ENCODE measurements at places on chromosomes 6 and 20.

GRCh38 chr6:95099410-95099809, 477.9 kb upstream of the MANEA start:
- DNase-seq = no peak

DNA sequence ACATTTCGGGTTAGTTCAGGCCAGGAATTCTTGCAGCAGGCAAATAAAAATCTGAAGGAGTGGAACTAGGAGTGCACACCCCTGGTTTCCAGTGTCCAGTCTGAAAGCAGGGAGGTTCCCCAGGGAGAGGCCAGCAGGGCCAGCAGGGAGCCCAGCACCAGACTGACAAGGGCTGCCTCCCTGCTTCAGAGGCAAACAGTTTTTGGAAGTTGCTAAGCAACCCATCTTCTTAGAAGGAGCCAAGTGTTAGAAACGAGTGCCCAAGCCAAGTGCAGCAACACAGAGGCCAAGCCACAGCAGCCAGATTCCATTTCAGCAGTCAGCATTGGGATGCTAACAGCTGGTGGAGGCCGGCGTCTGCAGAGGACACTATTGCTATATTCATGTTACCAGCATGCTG, 179.1 kb downstream of the SYNDIG1 start:
- DNase-seq = no peak

GRCh38 chr20:45987108-45987780, 15.2 kb upstream of the ZNF335 start:
- DNase-seq = peak; percentile 77

GRCh38 chr6:30463651-30464618, 25.4 kb upstream of the HLA-E start:
- DNase-seq = no peak

DNA sequence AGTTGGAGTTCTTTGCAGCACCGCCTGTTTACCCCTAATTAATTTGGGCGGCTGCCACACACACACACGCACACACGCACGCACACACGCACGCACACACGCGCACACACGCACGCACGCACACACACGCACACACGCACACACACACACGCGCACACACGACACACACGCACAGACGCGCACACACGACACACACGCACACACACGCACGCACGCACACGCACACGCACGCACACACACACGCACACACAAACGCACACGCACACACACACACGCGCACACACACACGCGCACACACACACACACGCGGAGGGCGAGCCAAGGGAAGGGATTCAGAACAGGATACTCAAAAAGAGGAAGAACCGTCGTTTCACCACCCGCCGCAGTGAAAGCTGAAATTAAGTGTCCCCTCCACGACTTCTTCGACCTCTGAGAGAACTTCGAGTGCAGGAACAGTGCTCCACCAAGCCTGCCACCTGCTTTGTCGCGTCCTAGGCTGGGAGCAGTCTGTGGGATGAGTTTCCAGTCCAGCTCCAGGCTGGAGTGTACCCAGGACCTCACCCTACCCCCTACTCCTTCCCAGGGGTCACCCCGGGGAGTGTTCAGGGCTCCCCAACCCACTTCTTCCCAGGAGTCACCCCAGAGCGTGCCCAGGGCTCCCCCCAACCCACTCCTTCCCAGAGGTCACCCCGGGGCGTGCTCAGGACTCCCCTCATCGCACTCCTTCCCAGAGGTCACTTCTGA, 1.1 kb downstream of the RNASET2 start:
- DNase-seq = no peak

DNA sequence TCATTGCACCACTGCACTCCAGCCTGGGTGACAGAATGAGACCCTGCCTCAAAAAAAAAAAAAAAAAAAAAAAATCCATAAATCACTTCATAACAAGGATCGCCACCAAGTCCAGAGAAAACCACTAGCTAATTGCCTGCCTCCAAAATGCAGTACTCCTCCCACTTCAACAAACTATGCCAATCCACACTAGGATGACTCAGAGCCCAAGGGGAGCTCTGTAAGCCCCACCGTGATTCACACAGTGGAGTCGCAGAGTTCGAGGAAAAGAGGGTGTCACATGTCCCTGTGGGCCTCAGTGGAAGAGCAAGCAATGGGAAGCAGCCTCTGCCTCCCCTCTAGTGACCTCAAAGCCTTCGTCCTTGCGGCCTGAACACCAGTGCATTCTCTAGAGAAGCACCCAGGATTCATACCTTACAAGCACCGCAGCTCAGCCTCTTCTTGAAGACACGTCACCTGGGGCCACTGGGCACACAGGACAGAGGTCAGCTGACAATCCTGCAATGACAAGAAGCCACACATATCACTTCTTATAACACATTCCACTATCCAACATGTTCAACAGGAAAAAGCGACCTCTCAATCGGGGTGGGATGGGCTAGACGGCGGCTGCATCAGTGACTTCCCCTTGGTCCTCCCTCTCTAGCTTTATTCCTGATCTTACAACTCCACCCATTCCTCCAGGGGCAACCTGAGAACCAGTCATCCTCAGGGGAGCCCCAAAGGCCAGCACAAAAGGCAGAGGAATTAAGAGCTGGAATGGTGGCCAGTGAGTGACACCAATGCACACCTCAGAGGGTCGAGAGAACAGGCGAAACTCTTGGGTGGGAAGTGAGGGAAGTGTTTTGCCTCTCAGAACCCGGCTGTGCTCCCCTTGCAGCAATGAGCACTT, 8.9 kb downstream of the SNHG17 start:
- DNase-seq = no peak

- DNase-seq = no peak
Observed at GRCh38 chr6:115753446-115753845, 307.2 kb downstream of the FRK start.

GRCh38 chr6:87529221-87529620, 56.4 kb downstream of the SLC35A1 start:
- DNase-seq = no peak

DNA sequence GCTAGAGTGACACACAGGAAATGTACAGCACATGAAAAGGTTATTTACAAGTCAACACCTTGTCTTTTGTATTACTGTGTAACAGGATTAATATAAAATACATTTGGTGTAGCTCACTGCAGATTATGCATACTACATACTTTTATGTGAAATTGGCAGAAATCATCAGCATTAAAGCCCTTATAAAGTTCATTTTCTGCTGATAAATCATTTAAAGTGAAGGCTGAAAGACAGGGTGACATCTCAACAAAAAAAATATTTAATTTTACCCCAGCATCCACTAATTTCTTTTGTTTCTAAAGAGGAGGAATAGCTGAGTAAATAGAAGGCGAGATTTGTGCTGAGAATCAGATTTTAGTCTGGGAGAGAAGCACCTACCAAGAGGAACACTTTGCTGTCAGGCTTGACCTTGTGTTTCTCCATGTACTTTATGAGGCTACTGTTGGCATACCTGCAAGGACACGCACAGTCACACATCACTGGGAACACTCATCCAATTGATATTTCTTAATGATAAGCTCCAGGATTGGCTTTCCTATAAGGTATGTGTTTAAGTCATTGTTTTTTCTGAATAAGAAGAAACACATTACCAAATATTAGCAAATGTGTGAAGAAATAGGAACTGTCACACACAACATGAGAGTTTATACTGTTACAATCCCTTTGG, 146.6 kb upstream of the SLC22A16 start:
- DNase-seq = no peak

DNA sequence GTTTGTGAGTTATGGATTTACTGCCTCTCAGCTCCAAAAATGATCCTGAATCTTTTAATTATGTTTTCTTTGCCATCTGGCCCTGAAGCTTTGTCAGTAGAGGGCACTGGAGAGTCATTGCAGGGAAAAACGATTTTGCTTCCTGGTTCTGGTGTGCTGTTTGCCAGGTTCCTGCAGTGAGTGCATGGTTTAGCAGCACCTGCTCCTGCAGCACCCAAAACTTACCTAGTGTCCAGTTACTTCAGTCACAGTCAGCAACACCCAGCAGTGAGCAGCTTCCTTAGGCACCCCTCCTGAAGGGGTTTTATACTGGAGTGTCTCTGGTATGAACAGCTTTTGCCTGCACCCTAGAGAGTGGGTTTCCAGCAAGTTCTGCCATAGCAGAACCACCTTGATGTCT, 6.0 kb upstream of the TRIM26 start:
- no peak for DNase-seq

DNA sequence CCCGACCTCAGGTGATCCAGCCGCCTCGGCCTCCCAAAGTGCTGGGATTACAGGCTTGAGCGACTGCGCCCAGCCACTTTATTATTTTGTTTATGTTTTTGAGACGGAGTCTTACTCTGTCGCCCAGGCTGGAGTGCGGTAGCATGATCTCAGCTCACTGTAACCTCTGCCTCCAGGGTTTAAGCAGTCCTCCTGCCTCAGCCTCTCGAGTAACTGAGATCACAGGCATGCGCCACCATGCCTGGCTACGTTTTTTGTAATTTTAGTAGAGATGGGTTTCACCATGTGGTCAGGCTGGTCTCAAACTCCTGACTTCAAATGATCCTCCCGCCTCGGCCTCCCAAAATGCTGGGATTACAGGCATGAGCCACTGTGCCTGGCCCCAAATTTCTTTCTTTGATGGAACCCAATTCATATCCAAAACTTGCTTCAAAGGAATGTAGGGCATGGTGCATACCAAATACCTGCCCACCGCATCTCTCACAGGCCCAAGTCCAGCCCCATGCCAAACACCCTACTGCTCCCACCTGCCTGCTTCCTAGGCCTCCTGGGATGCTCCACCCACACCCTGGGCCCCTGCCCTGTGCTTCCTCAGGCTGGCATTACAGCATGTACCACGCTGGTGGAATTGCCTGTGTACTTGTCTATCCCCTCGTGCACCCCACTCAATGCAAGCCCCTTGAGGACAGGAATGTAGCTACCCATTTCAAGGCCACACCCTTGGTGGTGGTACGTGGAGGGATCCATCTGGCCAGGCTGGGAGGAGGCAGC, 4.9 kb upstream of the HMGA1 start:
- no peak for DNase-seq

- no peak for DNase-seq
Observed at GRCh38 chr6:12716298-12716916, at the start of gene PHACTR1. TSS of gene PHACTR1 (plus strand) at chr6:12716767.

DNA sequence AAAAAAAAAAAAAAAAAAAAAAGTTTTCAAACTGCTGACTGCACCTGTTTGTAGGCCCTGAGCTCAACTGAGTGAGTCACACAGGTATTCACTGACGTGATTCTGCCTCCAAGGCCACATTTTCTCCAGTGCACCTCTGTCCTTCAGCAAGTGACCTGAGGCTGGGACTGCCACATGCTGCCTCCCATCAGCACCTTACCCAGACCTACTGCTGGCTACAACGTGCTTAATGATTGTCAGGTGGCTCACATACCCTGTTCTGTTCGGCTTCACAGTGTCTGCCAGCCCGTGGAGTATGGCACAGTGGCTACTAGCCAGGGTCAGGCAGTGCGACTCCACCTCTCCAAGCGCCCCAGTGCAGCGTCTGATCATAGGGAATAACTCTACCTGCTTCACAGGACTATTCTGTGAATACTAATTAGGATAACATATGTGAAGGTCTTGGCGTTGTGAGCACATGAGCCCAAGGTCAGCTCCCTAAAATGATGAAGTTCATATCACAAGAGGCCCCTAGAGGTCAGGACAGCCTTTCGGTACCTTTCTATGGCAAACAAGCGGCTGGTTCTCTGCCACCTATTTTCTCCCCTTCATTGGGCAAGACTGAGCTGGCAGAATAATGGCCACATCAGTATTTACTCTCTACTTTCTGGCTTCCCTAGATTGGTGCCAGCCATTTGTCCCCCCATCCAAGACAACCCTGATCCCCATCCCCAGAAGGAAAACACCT, 28.1 kb downstream of the RIPOR3 start:
- DNase-seq = no peak

- no peak for DNase-seq
Observed at GRCh38 chr20:61119273-61119672, 132.8 kb upstream of the CDH4 start.

GRCh38 chr6:127076466-127076865, 42.0 kb upstream of the RSPO3 start:
- DNase-seq = no peak

- no peak for DNase-seq
Observed at GRCh38 chr6:2782356-2782708, 17.1 kb downstream of the WRNIP1 start.

GRCh38 chr6:42162384-42162783, 10.8 kb upstream of the GUCA1A start:
- no peak for DNase-seq

- no peak for DNase-seq
Observed at GRCh38 chr6:136326038-136326553, 36.5 kb upstream of the BCLAF1 start.

All from GM12892 (cell line).